Placental pericyte (primary cell): ENCODE measurements at places on chromosomes 7 and 10. TPM values are rescaled to one million over a fixed set of nuclear protein-coding genes. Genes with fewer than 3 reads are reported as not detected.

GBX1 gene
- not detected in 2 replicates for total RNA-seq

LGI1 gene
- not detected in 2 replicates for total RNA-seq

CRHR2 gene
- not detected in 2 replicates for total RNA-seq

MAT1A gene
- total RNA-seq, result not detected in 2 replicates

ST7 gene
- 25.4 and 34.2 TPM in 2 replicates for total RNA-seq

PSPH gene
- 56.2 and 75.3 TPM in 2 replicates for total RNA-seq

LRGUK gene
- total RNA-seq, result under 0.01 TPM in 2 replicates

FKBP6 gene
- total RNA-seq, result not detected in 2 replicates

NXPH1 gene
- total RNA-seq, result not detected in 2 replicates

SPAM1 gene
- total RNA-seq, result not detected in 2 replicates

FOXK1 gene
- total RNA-seq, result 27.1 and 39.8 TPM in 2 replicates

MMP21 gene
- total RNA-seq, result not detected in 2 replicates

VGF gene
- not detected in 2 replicates for total RNA-seq

TMEM229A gene
- total RNA-seq, result not detected in 2 replicates

MMD2 gene
- total RNA-seq, result not detected in 2 replicates

CPA1 gene
- 1.8 TPM in 1 of 2 replicates, not detected in the other for total RNA-seq

HTR5A gene
- total RNA-seq, result not detected in 2 replicates

SRRM3 gene
- 0.57 and 0.66 TPM in 2 replicates for total RNA-seq

ARPC1A gene
- total RNA-seq, result 209 and 273 TPM in 2 replicates

ANKRD30A gene
- total RNA-seq, result under 0.01 TPM in 1 of 2 replicates, not detected in the other

SUN3 gene
- not detected in 2 replicates for total RNA-seq

LRRC4 gene
- total RNA-seq, result under 0.01 and 0.29 TPM in 2 replicates

GPR85 gene
- 0.44 and 1.0 TPM in 2 replicates for total RNA-seq

ADRA2A gene
- total RNA-seq, result 0.14 TPM in 1 of 2 replicates, not detected in the other

PAPOLB gene
- under 0.01 and 0.14 TPM in 2 replicates for total RNA-seq

UTF1 gene
- not detected in 2 replicates for total RNA-seq

TMEM184A gene
- total RNA-seq, result 0.44 and 0.86 TPM in 2 replicates

SLC13A4 gene
- 0.14 TPM in 1 of 2 replicates, not detected in the other for total RNA-seq

CPED1 gene
- total RNA-seq, result 45.3 and 143 TPM in 2 replicates

METTL27 gene
- total RNA-seq, result 1.1 and 2.4 TPM in 2 replicates

ITIH5 gene
- under 0.01 TPM in 1 of 2 replicates, not detected in the other for total RNA-seq
